ENCODE measurements at places on chromosomes 4 and X.

GRCh38 chrX:132474544-132475248 is 14.1 kb downstream of the MBNL3 start:
- no peak for DNase-seq

DNA sequence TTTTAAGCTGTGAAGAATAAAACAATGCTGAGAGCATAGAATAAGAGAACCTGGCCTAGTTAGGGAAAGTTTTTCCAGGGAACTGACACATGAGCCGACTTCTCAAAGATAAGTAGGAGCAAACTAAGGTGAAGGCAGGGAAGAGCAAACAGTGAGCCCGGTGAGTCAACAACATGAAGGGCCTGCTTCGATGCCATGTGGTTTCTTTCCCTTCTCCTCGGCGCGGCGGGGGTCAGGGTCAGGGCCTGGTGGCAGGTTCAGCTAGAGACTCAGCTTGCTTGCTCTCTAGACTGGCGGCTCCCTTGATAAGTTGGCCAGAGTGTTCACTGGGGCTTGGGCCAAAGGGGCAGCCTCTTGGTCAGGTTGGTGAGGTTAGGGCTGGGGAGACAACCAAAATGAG is 81.1 kb downstream of the DLG3 start:
- no peak for DNase-seq

DNA sequence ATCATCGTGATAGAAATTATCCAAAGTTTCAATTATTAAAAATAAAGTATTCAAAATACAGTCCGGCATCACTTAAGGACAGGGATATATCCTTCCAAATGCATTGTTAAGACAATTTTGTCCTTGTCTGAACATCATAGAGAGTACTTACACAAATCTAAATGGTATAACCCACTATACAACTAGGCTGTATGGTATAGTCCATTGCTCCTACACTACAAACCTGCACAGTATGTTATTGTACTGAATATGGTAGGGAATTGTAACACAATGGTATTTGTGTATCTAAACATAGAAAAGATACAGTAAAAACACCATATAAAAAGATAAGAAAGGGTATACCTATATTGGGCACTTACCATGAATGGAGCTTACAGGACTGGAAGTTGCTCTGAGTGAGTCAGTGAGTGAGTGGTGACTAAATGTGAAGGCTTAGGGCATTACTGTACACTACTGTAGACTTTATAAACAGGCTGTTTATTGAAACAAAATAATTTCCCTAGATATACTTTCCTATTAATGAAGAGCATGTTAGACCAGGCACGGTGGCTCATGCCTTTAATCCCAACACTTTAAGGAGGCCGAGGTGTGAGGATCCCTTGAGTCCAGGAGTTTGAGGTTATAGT is 44.8 kb upstream of the PTPN13 start:
- no peak for DNase-seq

DNA sequence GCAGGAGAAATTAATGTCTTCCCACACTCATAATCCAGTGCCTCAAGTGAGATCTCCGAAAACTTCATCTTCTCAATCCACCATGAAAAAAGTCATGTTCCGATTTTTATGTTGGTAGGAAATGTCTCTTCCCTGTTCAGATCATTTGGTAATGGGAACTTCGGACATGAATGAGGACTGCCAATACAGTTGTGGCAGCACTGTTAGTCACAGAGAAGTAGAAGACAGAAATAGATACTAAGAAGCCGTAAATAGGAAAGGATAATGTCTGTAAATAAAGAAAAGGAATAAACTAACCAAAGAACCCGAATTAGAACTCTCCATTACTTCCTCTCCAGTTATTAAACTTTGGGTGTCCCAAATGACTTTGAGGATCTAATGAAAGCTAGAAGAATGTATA is 69.6 kb downstream of the DDX60L start:
- DNase-seq = no peak

GRCh38 chr4:7051905-7052304 is 8.7 kb downstream of the TADA2B start:
- no peak for DNase-seq

DNA sequence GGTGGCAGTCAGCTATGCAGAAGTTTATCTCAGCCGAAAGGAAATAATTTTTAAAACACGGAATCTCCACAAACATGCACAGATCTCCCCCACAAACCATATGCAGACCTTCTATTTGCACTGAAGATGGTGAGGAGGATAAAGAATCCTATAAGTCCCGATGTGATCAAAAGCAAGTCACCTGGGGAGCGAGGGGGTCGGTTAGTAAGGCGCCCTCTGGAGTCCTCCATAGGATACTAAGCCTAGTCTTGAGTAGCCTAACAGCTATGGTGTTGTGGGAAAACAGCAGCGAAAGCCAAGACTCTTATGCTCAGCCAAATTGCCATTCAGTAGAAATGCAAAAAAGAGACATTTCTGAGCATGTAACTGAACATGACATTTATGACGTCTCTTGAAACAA is 210.9 kb downstream of the FRMPD4 start:
- no peak for DNase-seq

DNA sequence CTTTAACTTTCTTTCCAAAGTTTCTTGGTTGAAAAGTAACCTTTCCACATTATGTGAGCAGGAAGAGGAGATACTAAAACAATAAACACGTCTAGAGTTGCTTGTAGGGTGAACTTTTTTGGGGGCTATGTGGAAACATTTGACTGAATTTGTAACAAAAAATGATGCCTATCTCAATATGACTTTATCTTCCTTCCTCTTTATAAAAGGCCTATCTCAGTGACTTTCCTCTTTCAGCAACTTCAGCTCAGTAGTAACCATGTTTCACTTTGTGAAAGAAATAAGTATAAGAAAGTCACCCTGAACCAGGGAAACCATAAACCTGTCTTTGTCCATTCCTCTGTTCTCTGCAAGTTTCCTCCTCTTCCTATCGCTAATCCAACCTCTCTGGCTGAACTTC is 124.7 kb upstream of the TMEM164 start:
- no peak for DNase-seq

- no peak for DNase-seq
These were observed 17.4 kb downstream of the GALNT7 start for GRCh38 chr4:173185847-173186510.

DNA sequence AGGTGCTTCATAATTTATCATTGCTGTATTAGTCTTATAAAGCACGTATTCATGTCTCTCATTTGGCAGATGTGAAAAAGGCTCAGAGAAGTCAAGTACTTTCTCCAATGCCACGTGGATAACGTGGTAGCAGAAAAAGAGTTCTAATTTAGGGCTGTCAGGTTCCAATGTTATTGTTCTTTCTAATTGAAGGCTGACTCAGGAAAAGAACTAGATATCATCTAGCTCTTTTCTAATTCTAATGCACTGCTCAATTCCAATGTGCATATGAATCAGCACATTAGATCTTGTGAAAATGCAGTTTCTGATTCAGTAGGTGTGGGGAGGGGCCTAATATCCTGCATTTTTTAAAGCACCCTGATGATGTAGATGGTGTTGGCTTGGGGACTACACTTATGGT is 22.8 kb downstream of the AGA start:
- no peak for DNase-seq

GRCh38 chrX:150913511-150913910 is 15.0 kb upstream of the CD99L2 start:
- no peak for DNase-seq

GRCh38 chr4:48939785-48940184 is 33.2 kb upstream of the OCIAD2 start:
- no peak for DNase-seq

- DNase-seq = no peak
These were observed 634.7 kb upstream of the BOD1L1 start for GRCh38 chr4:14262221-14262620.

GRCh38 chr4:48051078-48051477 is 34.5 kb downstream of the NIPAL1 start:
- no peak for DNase-seq

GRCh38 chr4:168882650-168883233 is 127.3 kb downstream of the CBR4 start:
- no peak for DNase-seq

- DNase-seq = no peak
These were observed 30.5 kb upstream of the NSG1 start for GRCh38 chr4:4356106-4357041.

DNA sequence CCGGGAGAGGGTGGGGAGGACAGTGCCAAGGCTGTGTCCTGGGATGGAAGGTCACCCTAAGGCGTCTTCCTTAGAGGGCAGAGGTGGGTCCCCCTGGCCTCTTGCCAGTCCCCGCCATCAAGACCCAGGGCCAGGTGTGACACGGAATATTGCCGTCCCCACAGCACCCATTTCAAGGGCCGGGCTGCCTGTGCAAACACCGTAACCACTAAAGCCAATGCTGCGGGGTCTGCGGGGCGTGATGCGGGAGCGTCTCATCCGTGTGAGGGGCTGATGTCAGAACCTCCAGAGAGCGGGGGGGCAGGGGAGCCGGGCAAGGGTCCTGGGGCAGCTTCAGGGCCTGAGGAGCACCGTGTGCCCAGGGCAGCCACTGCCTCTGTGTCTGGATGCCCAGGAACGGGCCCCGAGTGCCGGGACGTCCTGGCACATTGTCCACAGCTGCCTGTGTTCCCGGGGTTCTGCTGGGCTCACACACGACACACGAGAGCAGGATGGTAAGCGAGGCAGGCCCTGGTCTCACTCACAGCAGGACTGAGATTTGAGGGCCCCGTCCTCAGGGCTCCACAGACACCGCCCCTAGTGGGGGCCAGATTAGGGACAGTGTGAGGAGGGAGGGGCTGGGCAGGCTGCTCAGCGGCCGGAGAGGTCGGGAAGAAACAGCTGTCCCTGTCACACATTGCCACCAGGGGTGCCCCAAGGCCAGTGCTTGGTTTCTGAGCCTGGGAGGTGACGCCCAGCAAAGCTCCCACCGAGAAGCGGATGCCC is 29.2 kb downstream of the NKX1-1 start:
- DNase-seq = no peak

DNA sequence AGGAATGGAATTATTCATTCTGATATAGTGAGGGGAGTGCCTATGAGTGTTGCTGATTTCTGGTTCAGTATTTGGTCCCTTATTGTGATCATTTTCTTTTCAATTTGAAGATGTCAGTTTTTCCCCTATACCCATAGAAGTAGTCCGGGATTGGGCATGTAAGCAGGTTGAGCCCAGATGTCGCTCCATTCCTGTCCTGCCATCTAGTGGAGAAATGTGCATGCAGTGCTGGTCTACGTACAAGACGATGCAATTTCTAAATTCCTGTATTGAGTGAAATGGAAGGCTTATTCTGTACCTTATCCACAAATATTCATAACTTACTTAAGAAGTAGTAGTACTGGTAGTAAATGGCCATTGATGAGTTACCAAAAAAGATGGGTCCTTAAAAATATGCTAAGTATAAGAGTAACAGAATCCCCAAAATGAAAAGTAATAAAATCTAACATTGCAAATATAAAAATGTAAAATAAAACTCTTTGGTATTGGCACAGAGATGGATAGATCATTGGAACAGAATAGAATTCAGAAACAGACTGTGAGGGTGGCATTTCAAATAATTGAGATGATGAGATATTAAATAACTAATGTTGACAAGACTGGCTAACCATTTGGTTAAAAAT is 60.9 kb downstream of the UGT8 start:
- no peak for DNase-seq

DNA sequence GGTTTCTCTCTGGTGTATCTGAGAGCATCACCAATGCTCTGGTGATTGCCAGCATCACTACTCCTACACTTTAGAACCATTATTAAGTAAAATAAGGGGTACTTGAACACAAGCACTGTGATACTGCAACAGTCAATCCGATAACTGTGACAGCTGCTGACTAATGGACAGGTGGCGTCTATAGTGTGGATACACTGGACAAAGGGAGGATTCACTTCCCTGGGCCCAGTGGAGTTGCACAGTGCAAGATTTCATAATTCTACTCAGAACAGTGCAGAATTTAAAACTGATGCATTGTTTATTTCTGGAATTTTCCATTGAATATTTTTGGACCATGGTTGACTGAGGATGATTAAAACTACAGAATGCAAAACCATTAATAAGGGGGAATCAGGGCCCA is 97.8 kb downstream of the SHROOM3 start:
- no peak for DNase-seq

GRCh38 chrX:108285356-108285755 is 152.9 kb downstream of the COL4A6 start:
- DNase-seq = no peak

DNA sequence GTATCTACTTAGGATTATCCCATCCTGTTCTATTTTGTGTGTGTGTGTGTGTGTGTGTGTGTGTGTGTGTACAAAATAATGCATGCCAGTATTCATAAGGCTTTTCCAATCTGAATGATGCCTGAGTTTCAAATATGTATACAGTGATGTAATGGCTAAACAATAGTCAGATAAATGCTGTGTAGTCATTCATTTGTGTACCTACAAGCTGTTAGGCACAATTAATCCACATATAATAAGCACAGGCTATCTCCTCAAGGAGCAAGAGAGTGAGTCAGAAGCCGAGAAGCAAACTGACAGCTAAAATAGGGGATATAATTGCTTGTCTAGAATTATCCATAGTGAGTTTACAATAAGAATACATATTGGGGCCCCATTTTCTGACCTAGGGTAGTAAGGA is 15.7 kb downstream of the DMD start:
- no peak for DNase-seq

DNA sequence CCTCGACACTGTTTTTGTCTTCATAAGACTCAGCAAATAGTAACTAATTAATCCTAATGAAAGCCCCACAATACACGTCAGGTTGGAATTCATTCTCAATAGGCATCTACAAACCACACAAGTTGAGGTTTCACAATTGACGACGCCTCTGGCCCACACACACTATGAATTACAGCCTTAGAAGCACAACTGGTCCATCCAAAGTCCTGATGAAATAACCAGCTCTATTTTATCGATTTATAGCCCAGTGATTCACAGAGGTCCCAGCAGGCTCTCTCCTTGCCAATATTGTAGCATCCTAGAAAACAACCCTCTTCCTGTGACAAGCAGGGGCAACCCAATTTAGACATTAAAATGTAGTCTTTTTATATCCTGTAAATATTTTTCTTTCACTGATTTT is 112.1 kb downstream of the NR3C2 start:
- DNase-seq = no peak

DNA sequence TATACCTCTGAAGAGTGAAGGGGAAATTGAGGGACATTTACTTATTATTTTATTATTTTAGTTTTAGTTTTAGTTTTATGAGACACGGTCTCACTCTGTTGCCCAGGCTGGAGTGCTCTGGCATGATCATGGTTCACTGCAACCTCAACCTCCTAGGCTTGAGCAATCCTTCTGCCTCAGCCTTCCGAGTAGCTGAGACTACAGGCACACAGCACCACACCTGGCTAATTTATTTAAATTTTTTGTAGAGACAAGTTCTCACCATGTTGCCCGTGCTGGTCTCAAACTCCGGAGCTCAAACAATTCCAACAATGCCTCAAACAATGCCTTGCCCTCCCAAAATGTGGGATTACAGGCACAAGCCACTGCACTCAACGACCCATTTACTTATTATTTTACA is 68.4 kb upstream of the BMP2K start:
- no peak for DNase-seq

- DNase-seq = no peak
These were observed 12.5 kb upstream of the ART3 start for GRCh38 chr4:76061982-76062381.

DNA sequence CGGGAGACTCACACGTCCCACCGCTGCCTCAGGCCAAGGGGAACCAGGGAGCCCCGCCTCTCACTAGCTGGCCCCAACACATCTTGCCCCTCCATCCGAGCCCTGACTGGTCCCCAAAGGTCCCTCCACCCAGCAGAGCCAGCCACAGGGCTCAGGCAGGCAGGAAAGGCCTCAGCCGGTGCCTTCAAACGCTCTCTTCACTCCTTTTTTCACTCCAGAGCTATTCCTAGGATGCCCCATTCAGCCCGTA is 1.5 kb upstream of the ARHGAP4 start:
- DNase-seq = no peak

Data from activated T-helper 1 cell treated with anti-CD3 and anti-CD28 coated beads, Interleukin-2, amount 50 U/mL, for 16 hours (primary cell).